ENCODE measurements at places on chromosomes 13 and 19.
A peak's percentile ranks its signal among the peaks of the same experiment; 100 is the strongest.

DNA sequence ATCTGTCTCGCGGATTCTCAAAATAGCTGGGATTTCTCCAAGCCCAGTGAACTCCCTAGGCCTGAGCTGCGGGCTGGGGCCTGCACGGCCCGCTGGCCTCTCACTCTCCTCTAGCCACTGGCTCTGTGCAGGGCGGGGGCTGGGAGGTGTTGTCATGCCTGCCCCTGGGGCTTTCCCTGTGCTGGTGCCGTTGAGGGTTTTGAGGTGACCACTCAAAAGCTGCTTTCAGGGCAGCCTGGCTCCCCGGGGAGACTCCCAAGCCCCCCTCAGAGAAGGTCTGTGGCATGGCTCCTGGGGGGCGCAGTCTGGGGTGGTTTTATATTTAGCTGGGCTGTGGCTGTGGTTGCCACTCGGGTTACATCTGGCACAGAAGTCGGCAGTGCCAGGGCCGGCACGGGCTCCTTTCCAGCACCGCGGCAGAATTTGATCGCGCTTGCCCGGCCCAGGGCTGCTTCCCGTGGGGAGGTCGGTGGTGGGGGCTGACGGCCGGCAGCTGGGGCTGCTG lies 10.0 kb downstream of the NDUFB7 start:
- no peak for DNase-seq

DNA sequence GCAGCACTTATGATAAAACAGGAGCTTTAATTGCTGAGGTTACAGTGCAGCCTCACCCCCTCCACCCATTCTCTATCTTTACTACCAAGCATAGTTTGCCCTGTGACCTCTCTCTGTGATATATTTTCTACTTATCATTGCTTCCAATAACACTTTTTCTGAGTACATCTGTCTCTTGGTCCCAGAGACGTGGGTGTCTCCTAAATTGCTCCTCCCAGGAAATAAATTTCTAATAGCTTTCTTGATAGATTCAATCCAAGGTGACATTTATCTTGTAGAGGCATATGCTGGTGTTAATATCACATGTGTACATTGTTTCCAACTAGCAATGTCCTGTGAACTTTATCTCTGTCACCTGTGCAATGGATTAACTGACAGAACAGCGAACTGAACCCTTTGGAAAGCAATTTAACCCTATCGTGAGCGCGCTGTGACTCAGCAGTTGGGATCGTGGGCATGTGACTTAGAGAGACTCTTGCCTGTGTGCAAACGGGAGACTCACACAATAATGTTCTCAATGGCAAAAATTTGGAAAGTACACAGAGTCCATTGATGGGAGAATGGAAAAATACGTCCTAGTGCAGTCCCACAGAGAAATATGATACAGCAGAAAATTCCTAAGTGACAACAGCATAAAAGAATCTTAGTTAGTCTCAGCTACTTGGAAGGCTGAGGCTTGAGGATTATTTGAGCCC lies 7.0 kb upstream of the MAP2K2 start:
- no peak for DNase-seq

- no peak for DNase-seq
Observed at GRCh38 chr13:27016875-27017274, 154.7 kb downstream of the USP12 start.

DNA sequence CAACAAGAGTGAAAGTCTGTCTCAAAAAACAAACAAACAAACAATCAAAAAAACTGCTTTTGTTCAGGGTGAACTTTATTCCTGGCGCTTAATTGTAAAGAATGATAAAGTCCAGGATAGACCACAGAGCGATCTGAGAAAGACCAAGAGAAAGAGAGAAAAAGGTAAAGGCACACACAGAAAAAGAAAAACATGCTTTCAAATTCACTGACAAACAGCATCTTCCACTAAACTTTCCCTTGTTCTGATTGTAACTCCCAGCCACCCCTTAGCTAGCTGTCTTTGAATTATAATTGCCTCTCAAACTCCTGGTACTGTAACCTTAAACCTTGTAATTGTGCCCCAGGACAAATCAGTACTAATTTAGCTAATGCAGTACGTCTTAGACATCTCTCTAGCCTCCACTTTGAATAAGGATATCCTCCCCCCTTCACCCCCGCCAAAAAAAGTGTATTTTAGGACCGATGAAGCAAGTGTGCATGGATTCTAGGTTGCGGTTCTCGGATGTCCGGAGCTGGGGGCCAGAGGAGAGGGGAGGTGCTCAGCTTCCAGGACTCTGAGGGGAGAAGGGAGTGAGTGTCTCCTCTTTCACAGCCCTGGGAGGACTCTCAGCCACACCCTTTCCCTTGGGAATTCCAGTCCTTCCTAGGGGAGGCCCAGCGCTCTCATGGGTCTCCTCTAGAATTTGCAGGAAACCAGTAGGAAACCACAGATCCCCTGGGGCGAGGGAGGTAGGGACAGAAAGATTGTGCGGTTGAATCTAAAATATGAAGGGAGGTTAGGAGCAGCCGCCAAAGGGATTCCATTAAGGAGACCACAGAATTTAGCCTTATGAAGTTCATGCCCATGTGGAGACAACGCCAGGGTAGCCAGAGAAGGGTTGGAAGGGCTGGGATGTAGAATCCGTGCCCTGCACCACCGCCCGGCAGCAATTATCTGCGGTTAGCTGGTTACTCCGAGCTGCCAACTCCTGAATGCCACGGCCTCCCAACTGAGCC lies 19.7 kb downstream of the ZNF536 start:
- no peak for DNase-seq

DNA sequence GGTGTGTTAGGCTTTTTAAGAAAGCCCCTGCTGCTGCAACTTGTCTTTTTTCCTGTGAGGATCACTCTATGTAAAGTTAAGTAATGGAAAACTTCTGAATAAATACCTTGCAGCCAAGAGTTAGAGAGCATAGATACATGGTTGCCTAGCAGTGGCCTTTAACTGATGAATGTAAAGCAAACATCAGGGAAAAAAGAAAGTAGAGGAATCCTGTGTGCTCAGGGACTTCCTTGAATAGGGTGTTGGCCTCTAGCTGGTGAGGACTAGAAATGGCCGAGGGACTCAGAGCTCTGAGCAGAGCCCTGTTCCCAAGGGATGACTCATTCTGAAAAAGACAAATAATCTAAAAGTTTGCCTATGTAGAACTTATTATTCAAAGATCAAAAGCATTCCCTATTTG lies 135.7 kb downstream of the MIPEP start:
- no peak for DNase-seq

DNA sequence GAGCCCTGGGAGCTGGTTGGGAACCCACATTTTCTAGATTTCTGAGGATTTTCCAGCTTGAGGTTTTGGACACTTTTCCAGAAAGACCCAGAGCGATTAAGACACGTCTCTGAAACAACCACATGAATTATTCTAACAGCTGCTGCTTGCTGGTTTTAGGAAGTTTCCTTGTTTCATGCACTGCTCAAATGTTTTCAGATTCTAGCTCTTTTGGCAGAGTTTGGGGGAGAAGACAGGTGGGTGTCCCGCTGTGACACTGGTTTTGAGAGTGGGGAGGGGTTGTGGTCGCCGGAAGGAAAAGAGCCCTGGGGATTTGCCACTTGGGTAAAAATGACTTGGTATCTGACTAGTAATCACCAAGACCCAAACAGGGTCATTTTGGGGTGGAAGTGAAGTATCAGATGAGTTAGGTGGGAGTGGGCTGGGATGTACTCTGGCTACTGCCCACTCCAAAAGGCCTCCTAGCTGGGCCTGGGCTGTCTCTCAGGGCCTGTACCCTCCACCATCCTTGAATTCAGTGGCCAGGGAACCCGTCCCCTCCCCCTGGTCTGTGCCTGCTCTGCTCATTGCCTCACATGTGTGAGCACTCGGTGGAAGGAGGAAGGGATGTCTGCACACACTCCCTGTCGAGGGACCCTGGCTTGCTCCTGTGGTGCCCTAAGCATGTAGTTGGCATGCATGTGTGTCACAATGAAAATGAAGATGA lies 13.2 kb downstream of the GATAD2A start:
- DNase-seq, result no peak

DNA sequence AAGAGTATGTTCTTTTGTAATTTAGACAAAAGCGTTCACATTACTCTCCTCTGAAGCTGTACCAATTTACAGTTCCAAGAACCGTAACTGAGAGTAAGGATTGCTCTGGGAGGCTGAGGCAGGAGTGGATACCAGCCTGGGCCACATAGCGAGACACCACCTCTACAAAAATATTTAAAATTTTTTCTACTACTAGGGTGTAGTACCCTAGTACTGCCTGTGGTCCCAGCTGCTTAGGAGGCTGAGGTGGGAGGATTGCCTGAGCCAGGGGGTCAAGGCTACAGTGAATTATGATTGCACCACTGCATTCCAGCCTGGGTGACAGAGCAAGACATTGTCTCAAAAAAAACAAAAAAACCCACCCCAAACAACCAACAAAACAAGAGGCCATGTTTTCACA lies 12.1 kb upstream of the CYP2A6 start:
- DNase-seq, result no peak

- no peak for DNase-seq
Observed at GRCh38 chr19:14901675-14902260, 15.8 kb upstream of the OR7A17 start.

DNA sequence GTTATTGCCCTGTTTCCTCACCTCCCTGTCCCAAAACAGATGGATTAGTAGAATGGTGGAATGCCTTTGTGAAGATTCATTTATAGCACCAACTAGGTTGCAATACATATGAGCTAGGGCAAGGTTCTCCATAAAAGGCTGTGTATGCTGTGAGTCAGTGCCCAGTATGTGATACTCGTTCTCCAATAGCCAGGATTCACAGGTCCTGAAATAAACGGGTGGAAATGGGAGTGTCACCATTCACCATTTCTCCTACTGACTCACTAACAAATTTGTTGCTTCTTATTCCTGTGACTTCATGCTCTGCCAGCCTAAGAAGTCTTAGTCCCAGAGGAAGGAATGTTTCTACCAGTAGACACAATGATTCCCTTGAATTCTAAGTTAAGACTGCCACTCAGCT lies 1745.4 kb downstream of the SLITRK1 start:
- DNase-seq, result no peak

DNA sequence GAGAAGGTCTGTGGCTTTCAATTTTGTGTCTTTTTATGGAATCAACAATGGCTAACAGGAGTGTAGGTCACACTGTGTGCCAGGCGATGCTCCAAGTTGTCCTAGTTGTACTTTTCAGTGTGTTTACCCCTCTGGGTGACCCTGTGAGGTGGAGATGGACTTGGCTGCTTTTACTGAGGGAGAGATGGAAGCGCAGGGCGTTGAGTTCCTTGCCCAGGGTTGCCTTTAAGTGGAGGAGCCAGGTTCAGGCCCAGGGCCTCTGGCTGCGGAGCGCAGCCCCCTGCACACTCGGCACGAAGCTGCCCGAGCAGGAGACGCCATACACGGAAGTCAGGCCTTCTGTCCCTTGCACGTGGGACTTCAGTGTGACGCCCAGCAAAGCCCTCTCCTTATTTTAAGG lies 112.8 kb downstream of the RAB20 start:
- DNase-seq, result no peak

- no peak for DNase-seq
Observed at GRCh38 chr19:11659612-11660011, 62.3 kb downstream of the ZNF627 start.

GRCh38 chr13:95982144-95982543 lies 71.1 kb downstream of the UGGT2 start:
- no peak for DNase-seq

DNA sequence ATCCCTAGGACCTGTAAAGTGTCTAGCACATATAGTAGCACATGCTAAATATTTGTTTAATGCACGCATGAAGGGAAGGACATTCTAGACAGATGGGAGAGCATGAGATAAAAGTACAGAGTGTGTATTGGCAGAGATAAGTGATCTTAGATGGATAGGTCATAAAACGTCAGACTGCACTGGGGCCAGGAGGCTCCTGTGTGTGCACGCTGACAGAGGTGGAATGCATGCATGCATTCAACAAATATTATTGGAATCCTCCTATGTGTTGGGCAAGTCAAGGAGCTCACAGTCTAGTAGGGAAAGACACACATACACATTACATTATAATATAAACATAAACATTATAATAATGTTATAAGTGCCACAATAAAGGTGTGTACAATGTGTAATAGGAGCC lies 73.3 kb downstream of the FGF9 start:
- no peak for DNase-seq

GRCh38 chr19:55116232-55116858 lies 1.1 kb downstream of the PPP1R12C start:
- DNase-seq, result peak; percentile 15

- DNase-seq, result no peak
Observed at GRCh38 chr13:111634410-111634809, 314.0 kb downstream of the TEX29 start.

- DNase-seq, result no peak
Observed at GRCh38 chr19:441213-441836, 19.5 kb downstream of the SHC2 start.

GRCh38 chr13:98293570-98294142 lies 116.6 kb upstream of the RNF113B start:
- no peak for DNase-seq

DNA sequence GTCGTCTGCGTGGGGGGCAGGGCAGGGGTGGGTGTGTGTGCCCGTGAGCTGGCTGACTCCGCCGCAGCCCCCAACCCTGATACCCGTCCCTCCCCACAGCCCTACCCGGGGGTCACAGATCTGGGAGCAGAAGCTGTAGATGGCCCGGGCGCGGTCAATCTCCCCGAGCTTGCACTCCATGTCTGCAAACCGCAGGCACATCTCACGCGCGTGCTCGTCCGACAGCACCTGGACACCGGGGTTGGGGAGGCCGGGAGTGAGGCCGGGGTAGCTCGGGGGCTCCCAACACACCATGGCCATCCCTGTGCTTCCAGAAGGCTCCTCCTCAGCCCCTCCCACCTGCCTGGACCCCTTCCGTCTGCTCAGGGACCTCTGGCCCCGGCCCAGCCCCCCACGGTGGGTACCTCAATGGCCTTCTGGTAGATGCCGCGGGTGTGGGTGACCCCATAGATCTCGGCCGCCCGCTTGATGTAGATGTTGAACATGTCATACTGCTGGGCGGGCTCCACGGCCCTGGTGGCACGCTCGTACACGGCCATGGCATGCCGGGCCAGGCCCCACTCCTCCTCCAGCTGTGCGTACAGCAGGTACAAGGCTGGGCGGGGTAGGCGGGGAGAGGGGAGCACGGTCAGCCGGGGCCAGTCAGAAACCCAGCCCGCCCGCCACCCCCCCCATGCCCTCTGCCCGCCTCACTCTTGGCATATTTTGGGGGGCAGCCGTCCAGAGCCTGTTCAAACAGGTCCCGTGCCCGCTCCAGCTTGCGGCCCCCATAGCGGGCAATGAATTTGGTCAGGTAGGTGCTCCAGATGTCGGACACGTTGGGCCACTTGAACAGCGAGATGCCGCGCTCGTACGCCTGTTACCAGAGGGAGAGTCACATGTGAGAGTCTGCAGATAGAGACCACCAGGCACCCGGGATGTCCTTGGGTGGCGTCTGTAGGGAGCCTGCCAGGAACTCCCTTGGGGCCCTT lies 8.6 kb downstream of the XAB2 start:
- DNase-seq, result no peak

Measured in nephron progenitor cell (in vitro differentiated cells).